ENCODE measurements at places on chromosomes 16 and 17. TPM values are rescaled to one million over a fixed set of nuclear protein-coding genes. Genes with fewer than 3 reads are reported as not detected.

DNA sequence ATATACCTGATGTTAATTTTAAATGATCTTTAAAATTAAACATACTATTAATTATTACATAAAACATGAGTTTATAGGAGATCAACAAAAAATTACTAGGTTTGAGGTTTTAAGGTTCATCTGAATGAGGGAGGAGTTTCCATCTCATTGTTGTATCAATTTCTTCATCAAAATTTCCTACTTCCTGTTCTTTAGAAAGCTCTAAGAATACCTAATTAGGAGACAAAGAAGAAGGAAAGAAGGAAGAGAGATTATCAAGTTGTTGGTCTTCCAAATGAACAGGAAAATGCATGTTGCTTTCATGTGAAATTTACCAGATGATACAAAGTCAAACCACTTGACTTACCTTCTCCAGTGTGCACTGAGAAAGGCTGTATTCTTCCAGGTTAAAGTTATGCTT, 18.1 kb upstream of the ABCA9 start:
- H3K36me3 ChIP-seq: no peaks in the 10 kb centered on the region
- no peak overlapping the region for H3K27ac ChIP-seq
- H3K27me3 ChIP-seq: peaks cover 6% of the 10 kb centered on the region
- H3K4me3 ChIP-seq: no peak overlapping the region
- DNase-seq: no peak

DNA sequence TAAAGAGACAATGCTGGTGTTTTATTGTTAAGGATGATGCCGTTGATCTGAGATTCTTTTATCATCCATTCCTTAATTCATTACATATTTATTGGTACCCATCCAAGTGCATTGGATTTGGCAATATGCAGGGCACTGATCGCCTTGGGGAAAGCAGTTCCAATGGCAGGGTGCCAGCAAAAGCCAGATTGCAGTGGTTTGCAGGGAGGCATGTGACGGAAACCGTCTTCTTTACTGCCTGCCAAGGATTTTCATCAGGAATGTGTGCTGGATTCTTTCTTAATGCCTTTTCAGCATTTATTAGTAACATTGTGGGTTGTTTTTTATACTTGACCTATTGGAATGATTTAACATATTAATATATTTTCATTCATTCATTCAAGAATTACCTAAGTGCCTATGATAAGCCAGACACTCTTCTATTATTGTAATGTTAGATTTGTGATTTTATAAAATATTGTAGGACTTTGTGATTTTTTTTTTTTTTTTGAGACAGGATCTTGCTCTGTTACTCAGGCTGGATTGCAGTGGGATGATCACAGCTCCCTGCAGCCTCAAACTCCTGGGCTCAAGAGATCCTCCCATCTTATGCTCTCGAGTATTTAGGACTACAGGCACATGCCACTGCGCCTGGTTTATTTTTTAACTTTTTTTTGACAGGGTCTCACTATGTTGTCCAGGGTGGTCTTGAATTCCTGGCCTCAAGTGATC, 93.4 kb upstream of the TNRC6A start:
- no peak overlapping the region for H3K4me3 ChIP-seq
- no peak for DNase-seq
- H3K4me1 ChIP-seq: no peaks in the 10 kb centered on the region

Gene NAE1
- 125 TPM for total RNA-seq

Gene STH
- not detected for total RNA-seq

Gene GRAPL
- total RNA-seq: 6.4 TPM

Gene BIRC5
- total RNA-seq: 40.6 TPM

Gene TBC1D3G
- not detected for total RNA-seq

Measured in activated CD4-positive, alpha-beta T cell treated with anti-CD3 and anti-CD28 coated beads, Interleukin-2, amount 10 ng/mL, durations not matched to agents 24 days and 14 days (primary cell).